H9 (cell line): ENCODE measurements at places on chromosomes 6 and 20.

DNA sequence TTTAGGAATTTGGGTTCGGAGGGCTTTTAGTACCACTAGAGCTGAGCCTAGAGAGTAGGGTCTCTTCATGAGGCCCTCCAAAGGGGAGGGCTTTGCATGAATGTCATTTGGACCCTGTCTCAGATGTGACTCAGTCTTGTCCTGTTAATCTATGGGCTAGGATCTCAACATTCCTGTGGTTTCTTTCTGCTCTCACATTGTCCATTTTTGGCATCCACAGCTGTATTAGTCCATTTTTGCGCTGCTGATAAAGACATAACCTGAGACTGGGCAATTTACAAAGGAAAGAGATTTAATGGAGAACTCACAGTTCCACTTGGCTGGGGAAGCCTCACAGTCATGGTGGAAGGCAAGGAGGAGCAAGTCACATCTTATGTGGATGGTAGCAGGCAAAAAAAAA is 61.0 kb downstream of the CRYBG1 start:
- DNase-seq: no peak

DNA sequence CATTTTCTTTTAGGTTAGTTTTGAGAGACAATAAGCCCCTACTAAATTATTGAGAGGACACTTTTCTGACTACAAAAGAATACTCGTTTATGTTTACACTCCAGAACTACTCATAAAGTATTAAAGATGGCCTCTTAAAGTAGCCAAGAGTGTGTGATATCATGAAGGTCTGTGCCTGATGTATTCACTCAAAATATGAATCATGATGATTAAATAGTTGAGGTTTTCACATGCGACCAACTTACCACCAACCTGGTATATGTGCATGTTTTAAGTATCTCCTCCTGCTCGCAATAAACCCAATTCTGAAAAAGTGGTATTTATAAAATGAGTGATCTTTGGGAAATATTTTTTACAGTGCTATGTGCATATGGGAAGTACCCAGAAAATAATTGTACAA is 43.9 kb downstream of the IL20RA start:
- DNase-seq: no peak

- no peak for DNase-seq
These were observed 32.3 kb upstream of the TOP1 start for GRCh38 chr20:40996326-40996725.

DNA sequence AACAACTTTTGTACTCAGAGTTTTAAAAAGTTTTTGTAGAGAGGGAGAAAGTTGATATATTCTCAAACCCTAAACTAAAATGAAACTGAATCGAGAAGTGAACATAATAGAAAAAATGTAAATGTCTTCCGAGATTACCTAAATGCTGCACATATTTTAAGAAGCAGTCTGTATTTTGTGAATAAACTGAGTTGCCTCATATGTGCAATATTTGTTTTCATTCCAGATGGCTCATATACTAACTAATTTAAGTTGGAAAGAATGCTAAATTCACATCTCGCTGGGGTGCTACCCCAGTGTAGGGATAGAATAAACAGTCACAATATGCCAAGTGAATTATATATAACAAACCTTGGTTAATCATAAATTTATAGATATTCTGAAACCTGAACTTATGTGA is 285.9 kb upstream of the THEMIS start:
- DNase-seq: no peak

- DNase-seq: no peak
These were observed 159.3 kb upstream of the MARCKS start for GRCh38 chr6:113697632-113698410.

DNA sequence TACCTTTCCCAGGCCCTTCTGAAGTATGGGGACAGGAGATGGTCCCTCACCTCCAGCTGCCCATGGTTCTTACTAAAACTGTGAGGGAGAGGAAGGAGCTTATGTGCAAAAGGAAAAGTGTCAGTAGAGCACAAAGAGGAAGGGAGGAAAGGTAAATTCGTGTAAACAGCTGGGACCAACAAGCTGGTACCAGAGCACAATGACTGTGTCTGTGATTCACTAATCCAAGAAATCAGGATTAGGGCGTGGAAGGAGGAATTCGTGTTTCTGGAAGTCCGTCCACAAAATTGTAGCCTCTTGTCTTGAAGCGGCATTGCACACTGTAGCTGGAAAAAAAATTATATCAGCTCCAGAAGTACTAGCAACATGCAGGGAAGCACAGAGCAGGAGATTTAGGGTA is 129.0 kb upstream of the RREB1 start:
- no peak for DNase-seq

GRCh38 chr6:16383607-16384206 is 145.3 kb downstream of the GMPR start:
- DNase-seq: no peak
